ENCODE measurements at places on chromosomes 16 and 17.

DNA sequence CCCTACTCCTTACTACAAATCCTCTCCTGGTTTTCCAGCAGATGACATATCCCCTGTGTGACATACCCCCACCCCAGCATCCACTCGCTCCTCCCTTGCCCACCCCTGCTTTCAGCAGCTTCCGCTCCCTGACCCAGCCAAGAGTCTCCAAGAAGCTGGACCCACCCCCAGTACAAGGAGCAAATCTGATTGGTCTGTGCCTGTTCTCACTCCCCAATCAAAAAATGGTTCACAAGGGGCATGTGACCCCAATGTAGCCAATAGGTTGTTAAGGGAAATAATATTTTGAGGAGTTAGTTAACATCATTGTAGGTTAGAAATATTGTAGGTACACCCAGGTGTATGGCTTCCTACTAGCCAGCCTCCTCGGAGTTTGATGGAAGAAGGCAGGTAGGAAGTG is 70.1 kb downstream of the GP2 start:
- no peak for DNase-seq

DNA sequence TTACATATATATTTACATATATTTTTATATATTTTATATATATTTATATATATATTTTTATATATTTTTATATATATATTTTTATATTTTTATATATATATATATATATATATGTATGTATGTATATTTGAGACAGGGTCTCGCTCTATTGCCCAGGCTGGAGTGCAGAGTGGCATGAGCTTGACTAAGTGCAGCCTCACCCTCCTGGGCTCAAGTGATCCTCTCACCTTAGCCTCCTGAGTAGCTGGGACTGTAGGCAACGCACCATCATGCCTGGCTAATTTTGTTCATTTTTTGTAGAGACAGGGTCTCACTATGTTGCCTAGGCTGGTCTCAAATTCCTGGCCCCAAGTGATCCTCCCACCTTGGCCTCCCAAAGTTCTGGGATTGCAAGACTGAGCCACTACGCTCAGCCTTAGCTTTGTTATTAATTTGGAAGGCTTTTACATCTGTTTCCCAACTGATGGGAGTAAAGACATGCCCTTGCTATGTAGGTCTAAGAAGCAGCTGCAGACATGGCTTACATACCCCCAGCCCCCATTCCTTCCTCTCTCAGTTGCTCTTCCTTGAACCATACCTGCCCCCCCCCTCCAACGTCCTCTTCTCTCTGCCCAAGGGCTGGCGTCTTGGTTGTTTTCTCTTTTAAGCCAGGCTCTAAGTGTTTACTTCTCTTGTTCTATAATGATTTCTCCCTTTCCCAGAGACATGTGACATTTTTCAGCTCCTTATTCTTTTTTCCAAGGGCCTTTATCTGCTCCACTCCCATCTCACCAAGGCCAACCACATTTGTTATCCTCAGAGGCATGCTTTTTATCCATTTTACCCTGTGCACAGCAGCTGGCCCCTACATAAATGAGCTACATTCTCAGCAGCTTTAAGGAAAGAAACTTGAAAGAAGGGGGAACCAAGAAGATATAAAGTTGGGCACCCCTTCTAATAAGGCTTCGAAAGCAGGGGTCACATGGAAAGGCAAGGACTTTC is 64.2 kb upstream of the ATF7IP2 start:
- DNase-seq: no peak

- DNase-seq: no peak
These were observed 22.1 kb downstream of the SLC7A6 start for GRCh38 chr16:68286153-68287074.

- DNase-seq: no peak
These were observed 197.2 kb downstream of the RGS9 start for GRCh38 chr17:65334406-65334805.

DNA sequence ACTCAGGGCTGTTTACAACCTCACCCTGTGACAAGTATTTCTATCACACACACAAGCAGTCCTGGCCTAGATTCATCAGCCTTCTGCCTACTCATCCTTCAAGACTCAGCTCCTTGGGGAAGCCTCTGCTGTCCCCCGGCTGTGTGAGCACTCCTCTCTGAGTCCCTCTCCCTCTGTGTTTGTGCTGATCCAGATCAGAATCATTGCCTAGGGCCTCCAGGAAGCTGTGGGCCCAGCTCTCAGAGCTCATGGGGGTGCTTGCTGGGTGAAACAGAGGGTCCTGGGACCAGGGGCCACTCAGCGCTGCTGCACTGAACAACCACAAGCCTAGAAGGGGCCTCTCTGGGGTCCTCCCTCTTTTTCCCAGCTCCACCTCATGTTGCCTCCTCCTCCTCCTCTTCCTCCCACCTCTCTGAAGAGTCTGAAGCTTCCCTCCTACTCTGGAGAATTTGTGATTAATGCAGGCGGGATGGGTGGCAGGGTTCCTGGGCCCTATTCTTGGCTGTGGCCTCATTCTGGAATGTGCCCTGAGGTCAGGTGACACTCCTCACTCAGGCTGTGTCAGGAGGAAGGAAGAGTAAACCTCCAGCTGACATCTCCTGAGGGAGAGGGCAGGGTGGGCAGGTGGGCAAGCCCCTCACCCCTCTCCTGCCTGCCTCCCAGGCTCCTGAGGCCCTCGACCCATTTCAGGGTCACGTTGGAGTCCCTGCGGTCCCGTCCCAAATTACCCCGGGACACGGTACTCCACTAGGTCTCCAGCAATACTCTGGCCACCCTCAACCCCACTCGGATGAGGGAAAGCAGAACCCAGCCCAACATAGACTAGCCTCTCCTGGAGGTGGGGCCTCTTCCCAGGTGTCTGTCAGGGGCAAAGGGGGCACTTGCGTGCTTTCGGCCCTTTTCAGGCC is 10.1 kb downstream of the WFIKKN2 start:
- DNase-seq: peak; percentile 96

GRCh38 chr16:30535777-30536190 is 1.1 kb upstream of the ZNF747 start:
- no peak for DNase-seq

DNA sequence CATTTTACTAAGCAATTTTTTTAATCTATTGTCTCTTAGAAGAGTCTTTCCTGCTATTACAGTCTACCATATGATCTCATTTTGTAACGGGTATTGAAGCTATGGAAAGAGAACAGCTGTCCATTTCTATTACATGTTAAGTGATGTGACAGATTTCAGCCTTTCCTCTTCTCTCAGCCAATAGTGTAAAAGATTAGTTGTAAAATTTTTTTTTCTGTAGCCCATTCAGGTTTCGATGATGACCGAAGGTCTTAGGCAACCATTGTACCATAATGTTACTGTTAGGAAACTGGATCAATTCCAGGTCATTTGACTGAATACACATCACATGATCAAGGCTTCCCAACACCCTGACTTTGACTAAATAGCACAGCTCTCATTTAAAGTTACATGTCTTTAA is 147.6 kb upstream of the HLF start:
- DNase-seq: no peak

DNA sequence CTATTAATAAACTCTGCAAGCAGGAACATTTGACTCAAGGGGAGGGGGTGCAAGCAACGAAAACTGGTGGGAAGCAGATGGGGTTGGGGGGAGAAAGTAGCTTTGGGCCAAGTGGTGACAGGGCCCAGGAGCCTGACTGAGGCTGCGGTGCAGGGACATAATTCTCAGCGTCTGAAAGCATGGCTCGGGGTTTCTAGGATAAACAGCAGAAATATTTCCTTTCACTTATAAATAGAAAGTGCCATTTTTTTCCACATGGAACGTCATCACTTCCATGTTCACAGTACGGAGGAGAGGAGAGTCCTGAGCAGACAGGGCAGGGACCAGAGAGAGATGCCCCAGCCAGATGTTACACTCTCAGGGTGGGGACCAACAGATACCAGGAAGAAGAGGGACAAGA is 197.1 kb downstream of the ZFHX3 start:
- DNase-seq: no peak

- DNase-seq: no peak
These were observed 31.4 kb downstream of the ANKRD11 start for GRCh38 chr16:89458967-89459366.

GRCh38 chr16:50781043-50781442 is 39.2 kb downstream of the CYLD start:
- DNase-seq: no peak

- DNase-seq: no peak
These were observed 58.2 kb downstream of the CYLD start for GRCh38 chr16:50800074-50800473.

DNA sequence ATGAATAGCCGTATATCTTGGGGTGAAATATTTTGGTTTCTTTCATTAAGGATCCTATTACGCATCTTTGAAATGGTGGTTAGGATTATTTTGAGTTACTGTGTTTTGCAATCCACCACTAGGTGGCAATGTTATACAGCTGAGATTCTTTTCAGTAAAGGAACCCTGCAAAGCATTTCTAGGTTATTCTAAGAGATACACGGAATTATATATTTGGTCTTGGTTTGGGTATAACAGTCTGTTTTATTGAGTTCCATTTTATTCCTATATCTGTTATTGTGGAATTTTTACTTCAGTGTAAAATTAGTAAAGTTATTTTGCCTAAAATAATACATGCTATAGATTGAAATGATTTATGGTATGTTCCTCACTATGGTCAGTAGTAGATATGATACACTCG is 62.9 kb upstream of the CPHXL start:
- no peak for DNase-seq

- no peak for DNase-seq
These were observed at the start of gene IL32 for GRCh38 chr16:3065069-3065741. Gene IL32 (plus strand): TSS chr16:3065640. CDS start chr16:3065812, 172 bp downstream.

DNA sequence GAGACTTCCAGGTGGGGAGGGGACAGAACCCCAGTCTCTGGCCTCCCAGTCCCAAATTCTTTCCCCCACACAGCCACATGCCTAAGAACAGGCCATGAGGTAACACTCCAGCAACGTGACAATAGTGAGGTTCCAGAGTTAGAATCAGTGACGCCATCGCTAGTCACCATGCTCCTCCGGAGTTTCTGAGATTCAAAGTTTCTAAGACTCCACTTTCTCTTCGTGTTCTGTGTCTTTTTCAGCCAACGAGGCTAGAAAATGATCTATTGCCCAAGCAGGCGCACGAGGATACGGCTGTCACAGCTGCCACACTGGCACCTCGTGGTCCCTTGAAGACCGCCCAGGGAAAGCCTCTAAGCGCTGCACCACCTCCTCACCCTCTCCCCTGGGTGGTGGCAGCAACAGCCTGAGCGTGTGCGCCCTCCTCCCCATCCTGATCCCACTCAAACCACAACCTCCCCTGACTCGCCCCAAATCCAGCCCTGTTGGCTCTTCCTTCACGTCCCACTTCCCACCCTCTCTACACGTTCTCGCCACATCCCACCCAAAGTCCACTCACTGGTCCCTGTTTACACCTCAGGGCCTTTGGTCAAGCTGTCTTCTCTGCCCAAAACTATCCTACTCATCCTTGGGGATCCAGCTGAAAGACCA is 1.0 kb downstream of the MCRIP1 start:
- no peak for DNase-seq

DNA sequence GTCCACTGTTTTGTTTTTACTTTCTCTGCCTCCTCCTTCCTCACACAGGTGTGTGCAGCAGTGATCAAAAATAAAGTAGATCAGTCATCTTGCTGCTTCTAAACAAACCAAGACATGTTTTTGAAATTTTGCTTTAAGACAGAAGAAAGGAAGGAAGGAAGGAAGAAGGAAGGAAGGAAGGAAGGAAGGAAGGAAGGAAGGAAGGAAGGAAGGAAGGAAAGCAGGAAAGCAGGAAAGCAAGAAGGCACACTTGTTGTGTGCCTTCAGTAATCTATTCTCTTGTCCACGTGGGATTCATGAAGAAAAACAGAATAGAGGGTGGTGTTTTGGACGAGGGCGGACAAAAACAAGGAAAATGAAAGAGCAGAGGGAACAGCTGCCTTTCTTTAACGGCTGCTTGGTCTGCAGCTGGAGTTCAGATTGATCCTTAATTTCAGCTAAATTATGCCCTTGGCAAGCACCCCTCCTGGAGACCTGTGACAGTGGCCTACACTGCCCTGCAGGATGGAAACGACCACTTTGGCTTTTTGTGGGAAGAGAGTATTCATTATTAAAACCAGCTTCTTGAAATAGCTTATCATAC is 188.5 kb upstream of the IRX3 start:
- no peak for DNase-seq

GRCh38 chr16:13041646-13042290 is 140.4 kb downstream of the SHISA9 start:
- DNase-seq: no peak

GRCh38 chr17:14340857-14341754 is 40.2 kb downstream of the HS3ST3B1 start:
- no peak for DNase-seq

DNA sequence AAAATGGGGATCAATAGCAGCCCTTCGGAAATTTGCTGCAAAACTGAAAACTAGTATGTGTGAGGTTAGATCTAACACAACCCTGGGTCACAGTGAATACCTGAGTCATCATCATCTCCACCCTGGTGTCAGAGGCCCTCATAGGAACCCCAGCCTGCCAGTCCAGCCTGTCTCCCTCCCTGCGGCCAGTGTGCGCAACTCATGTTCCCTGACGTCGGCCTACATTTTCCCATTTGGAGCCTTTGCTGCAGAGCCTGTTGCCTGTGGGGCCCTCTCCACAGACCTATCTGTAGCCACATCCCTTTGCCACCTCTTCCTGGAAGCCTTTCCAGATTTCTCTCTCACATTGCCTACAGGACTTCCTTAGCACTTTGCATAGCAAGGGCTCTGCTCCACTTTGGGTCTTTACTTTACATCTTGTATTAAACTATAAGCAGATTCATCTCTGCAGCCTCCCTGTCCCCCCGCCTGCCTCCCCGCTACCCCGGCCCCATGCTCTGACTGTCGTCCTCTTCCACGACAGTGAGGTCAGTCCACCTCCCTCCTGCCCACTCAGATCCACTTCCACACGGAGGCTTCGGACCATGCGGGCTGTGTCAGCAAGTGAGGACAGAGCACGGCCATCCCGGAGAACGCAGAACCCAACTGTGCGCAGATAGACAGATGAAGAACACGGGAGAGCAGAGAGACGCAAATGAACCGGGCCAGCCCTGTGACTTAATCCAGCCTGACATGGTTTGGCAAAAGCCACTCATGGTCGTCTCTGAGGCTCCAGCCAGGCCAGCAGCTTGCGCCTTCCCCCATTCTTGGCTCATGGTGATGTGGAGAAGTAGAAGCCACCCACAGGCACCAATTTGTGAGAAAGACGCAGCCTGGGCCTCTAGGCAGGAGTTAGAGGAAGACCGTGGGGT is 31.0 kb downstream of the NGFR start:
- no peak for DNase-seq

DNA sequence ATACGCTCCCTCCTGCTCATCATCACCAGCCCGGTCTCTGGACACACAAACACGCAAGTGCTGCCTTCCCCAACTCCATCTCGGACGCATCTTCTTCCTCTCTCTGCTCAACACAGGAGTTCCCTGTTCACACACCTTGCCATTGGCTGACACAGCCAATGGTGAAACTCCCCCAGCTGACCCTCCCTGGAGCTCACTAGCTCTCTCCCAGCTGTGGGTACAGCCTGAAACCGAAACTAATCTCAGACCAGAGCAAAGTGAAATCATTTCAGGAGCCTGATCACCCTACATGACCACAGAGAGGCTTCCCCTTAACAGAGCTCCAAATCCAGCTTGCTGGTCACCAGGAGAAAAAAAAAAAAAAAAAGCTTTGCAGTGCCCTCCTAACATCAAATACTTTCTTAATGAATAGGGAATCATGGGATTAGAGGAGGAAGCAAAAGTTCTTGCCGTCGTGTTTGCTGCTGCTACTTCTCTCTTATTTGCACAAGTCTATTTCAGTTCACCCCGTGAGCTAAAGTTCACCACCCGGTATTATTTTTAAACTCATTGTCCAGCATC is 8.3 kb downstream of the CUEDC1 start:
- DNase-seq: no peak

- DNase-seq: no peak
These were observed 445.7 kb downstream of the TOX3 start for GRCh38 chr16:52101246-52101645.

- peak; percentile 34 for DNase-seq
These were observed 117.6 kb downstream of the USP31 start for GRCh38 chr16:23031508-23032098.
